NCI-H1417 (cell line): ENCODE measurements at places on chromosomes 6 and 20.
A peak's percentile ranks its signal among the peaks of the same experiment; 100 is the strongest.

GRCh38 chr20:48959899-48960550, 38.5 kb downstream of the ARFGEF2 start:
- no peak for DNase-seq

GRCh38 chr6:82084324-82084920, 163.1 kb downstream of the IBTK start:
- no peak for DNase-seq

DNA sequence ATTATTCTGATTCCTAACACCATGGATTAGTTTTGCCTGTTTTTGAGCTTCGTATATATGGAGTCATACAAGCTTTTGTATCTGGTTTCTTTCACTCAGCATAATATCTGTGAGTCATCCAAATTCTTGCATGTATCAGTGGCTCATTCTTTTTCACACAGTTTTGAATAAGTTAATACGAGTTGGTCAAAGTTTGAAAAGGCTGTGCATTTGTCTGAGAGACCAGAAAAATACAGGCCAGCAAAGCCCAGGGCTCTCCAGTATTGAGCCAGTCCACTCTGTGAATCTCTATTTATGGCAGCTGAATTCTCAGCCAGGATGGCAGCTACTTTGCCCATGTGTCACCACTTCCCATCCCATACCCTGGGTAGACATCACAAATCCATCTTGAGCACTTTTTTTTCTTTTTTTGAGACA, 7.2 kb upstream of the CHMP4B start:
- DNase-seq = no peak

DNA sequence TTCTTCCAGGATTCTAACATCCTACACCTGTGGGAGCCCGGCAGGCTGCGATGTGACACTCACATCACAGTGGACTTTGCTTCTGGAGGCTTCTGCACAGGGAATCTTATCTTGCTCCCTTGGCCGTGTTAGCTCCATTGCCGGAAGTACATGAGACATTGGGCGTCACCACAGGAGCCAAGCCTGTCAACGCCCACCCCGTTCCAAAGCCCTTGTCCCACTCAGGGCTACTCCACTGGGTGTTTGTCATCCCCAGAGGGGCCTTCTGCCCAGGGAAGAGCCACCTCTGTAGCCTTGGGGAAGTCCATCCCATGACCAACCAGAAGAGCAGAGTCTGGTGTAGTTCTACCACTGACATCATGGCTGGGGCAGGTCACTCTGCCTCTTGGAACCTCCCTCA, 1.7 kb downstream of the RAB44 start:
- DNase-seq = no peak

- no peak for DNase-seq
Observed at GRCh38 chr6:96611342-96611991, 48.5 kb downstream of the FHL5 start.

- DNase-seq = no peak
Observed at GRCh38 chr20:37111926-37112455, 16.2 kb upstream of the RBL1 start.

DNA sequence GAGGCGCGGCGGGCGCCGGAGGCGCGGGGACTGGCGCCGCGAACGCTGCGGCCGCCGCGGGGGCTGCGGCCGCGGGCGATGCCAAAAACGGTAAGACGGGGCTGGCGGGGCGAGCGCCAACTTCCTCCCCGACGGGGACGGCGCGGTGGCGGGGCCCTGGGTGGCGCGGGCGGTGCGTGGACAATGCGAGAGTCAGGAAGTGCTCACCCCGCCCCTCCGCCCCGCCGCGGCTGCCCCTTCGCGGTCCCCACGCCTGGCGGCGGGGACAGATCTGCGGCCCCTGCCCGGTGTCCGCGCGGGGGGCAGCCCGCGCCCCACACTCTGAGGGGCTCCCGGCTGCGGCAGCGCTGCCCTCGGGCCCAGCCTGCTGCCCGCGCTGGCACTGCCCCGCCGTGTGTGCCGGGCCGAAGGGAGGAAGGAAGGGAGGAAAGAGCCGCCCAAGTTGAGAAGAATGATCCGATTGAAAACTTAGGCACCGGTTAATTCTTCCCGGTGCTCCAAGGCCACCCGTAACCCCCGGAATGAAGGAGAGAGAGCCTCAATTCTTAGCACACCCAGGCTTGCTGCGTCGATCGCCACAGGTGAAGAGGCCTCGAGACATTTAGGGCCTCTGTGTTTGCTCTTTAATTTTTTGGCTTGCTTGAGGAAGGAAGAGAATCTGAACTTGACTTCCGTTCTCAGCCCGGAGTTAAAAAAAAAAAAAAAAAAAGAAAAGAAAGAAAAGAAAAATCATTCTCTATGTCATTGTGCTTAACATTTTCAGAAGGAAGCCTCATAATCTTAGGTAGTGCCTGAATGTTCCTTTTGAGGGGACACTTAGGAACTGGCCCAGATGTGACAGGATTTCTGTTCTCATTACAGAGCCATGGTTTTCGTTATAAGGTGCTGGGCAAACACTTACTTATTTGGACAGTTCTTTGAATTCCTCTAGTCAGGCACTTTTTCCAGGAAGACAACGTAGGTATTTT, 982 bp downstream of the HECA start:
- peak; percentile 71 for DNase-seq

- no peak for DNase-seq
Observed at GRCh38 chr6:15752820-15753219, 90.0 kb upstream of the DTNBP1 start.

DNA sequence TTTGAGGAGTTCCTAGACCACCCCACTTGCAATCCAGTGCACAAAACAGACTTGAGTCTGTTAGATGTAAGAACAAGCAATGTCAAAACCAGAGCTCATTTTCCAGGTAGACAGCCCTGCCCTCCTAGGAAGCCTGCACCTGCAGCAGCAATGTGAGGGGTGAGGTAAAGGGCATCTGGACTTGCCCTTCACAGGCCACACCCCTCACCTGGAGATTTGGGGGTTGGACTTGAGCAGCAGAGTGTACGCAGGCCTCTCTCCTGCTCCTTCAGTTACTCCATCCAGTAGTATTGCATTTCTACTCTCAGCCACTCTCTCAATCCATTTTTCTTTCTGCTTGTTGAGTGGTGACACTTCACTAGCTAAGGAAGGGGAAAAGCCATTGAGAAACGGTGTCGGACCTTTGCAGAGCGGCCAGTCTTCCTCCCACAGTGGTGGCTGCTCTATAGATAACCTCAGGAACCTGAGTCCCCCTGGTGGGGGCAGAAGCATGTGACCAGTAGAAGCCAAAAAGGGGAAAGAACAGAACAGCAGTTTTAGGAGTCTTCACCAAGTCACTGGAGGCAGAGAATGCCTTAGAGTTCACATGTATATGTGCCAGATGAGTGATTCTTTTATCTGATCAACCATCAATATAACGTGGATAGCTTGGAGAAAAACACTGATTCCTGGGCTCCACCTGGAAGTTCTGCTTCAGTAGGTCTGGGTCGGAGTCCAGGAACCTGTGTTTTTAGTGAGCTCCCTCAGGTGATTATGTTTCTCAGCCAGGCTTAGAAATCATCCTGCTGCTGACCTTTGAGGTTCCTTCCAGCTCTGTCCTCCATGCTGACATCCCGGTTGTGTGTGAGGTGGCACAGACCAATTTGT, 28.0 kb downstream of the ARFGEF2 start:
- DNase-seq = peak; percentile 64

GRCh38 chr6:31358302-31358701, 1.3 kb upstream of the HLA-B start:
- DNase-seq = no peak

DNA sequence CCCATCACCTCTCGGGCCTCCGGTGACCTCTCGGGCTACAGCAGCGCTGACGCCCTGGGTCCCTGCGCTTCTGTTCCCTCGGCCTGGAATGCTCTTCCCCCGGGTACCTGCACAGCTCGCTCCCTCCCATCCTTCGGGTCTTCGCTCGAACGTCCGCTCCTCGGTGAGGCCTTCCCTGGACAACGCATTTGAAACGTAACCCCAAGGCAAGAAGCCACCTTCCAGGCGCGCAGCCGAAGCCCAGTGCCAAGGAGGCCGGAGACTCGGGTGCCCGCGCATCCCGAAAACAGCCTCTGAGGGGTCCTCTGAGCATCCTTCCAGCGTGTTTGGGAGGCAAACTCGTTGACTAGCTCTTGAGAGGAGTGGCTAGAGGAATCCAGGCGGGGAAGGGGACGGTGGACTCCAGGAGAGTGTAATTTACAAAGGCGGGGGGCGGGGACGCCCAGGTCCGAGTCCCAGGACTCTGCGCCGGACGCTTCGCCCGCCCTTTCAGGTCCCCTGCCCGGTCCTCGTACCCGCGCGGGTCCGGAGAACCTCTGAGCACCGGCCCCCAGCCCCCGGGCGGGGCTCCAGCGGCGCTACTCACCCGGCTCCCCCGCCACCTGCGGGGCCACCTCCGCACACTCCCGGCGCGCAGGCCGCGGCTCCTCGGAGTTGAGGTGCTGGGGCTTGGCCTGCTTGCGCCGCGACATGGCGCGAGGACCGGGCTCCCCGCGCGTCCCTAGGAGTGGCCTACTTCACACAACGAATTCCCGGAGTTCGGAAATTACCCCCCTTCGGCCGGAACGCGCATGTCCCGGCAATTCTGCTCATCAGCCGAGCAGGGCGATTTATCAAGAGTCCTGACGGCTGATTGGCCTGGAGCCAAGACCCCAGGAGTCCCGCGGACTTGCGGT, 86.8 kb downstream of the ZFP64 start:
- DNase-seq = no peak

- no peak for DNase-seq
Observed at GRCh38 chr20:32597714-32598113, 12.6 kb upstream of the NOL4L start.

DNA sequence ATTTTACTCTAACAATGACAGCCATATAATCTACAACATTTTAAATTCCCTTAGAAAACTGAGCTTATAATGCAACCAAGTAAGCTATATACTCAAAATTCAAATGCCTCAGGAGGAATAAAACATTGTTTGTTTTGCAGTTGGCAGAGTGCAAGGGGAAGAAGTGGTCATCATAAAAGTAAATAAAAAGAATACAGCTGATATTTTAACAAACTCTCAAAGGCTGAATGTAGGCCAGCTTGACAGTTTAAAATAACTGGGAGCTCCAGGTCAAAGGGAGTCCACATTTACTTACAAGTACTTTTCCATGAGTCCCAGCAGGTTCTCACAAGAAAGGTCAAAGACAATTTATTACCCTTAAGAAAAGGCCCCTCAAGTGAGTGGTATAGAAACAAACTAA, 589.8 kb downstream of the BCKDHB start:
- no peak for DNase-seq

DNA sequence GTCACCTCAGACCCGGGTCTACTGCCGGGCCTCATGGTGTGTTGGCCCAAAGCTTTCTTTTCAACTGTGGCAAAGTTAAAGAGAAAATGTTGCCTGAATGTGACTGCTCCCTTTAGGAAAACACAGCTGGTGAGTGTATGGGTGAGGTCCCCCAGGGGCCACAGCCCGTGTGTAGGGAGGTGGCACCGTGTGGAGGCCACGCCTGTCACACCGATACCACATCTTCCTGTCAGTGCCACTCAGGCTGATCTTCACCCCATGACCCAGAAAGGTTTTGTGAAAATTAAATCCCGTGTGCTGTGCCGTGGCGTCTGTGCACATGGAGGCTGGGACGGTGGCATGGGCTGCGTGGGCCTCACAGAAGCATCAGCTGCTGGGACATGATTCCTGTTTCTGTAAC, 10.7 kb upstream of the ADRM1 start:
- DNase-seq = no peak

GRCh38 chr6:142459271-142459670, 157.5 kb downstream of the ADGRG6 start:
- no peak for DNase-seq

GRCh38 chr6:137332637-137333280, 113.6 kb upstream of the IFNGR1 start:
- DNase-seq = no peak

DNA sequence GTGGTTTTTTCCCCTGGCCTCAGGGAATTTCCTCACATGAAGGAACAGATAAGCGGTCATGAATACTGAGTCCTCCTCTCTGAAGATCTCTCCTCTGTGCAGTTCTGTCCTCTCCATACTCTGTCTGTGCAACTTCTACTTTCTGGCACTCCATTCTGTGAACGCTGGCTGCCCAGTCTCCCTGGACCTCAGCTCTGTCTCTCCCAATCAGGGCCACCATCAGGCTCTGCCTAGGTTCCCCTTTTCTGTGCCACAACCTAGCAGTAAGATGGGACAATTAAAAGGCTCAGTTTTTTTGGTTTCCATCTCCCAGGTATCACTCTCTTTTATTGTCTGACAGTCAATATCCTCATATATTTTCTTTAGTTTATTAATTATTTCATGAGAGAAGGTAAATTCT, 4.8 kb upstream of the ADGB start:
- DNase-seq = no peak

DNA sequence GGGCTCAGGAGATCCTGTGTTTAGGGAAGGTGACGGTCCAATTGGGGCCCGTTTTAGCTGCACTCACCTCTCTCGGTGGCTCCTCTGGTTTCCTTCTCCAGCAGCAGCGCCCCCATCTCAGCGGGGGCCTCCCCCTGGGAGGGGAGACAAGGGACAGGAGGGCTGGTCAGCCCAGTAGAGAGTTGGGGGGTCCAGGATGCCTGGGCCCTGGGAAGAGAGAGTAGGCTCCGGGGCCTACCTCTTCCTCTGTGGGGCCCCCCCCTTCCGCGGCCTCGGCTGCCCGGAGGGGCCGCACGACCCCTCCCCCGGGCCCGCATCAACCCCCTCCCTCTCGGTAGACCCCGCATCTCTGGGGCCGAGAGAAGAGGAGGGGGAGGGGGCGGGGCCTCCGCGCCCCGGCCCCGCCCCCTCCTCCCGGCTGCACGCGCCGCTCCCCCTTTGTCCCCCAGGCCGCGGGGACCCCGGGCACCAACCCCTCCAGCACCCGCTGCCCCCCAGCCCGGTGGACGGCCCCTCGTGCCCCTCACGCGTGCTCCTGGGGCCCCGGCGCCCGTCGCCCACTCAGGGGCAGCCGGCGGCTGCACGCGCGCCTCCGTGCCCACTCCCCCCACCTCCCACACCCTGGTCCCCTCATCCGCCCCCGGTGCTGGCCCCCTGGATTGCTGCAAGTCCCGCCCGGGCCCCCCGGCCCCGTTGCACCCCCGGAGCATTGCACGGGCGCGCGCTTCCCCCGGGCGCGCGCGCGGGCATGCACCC, 464 bp downstream of the EHMT2 start:
- DNase-seq = no peak

- DNase-seq = no peak
Observed at GRCh38 chr20:3209946-3210317, 634 bp downstream of the ITPA start.

GRCh38 chr6:155504848-155505607, 49.4 kb upstream of the NOX3 start:
- no peak for DNase-seq

DNA sequence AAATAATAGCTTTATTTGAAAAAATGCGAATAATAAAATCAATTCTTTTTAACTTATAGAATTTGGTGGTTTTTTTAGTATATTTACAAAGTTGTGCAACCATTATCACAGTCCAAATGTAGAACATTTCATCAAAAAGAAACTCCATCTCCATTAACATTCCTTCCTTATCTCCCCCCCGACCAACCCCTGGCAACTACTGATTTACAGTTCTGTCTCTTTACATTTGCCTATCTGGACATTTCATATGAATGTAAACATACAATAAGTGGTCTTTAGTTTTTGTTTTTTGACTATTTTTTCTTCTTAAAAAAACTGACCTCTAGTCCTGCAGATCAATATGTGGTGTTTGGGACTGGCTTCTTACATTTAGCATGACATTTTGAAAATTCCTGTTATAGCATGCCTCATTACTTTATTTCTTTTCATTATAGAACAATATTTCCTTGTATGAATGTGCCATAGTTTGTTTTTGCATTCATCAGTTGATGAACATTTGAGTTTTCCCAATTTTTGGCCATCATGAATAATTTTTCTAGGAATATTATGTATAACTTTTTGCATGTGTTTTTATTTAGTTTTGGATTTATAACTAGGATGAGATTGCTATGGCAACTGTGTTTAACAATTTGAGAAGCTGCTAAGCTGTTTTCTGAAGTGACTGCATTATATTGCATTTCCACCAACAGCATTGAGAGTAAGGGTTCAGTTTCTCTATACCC, 344.7 kb downstream of the NKAIN2 start:
- DNase-seq = no peak
